Brain (organoid and tissue), 16 donors: ENCODE measurements at places on chromosomes 4 and X.

DNA sequence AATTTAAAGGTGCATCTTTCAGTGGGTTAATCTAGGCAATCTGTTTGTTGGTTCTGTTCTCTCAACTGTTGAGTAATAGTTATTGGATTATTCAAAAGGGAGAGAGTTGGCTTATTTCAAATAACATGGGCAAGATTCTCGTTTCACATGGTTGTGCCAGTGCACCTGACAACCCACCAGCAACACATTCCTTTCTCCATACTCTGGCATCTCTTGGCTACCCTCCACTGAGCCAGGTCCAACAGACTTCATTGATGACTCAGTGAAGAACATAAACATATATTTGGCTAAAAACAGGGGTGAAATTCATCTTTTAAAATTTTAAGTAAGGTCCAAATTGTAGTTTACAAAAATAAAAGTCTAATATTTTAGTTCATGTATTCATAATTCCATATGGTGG, 967.2 kb downstream of the RPA4 start:
- peak; percentile 35 for DNase-seq

DNA sequence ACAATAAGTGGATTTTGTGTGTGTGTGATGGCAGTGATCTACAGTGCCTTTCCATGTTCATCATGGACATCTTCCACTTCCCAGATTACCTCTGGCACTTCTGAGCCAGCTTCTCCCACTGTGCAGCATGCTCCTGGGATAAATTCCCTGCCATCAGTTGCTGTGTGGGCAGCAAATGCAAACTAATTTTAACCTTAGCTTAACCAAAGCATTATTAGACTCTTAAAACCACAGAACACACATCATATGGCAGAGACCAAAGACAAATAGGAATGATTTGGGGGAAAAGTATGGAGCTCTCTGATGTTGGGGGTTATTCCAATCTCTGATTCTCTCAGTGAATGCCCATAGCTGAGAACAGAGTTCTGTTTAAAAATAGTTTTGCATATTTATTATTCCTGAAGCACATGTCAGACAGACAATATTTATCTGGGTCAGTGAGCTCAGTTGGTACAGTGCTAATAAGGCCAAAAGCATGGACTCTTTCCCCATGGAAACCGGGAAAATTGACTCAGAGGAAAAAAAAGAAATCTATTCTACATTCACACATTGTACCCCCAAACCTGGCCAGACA, 567.4 kb downstream of the IQCM start:
- peak; percentile 26 for DNase-seq

- DNase-seq: no peak
Measured at GRCh38 chrX:8254401-8254800, 83.3 kb upstream of the VCX2 start.

GRCh38 chr4:122027203-122027602, 75.3 kb upstream of the TRPC3 start:
- peak; percentile 8 for DNase-seq

- DNase-seq: no peak
Measured at GRCh38 chr4:86531440-86531839, 62.7 kb upstream of the PTPN13 start.

- DNase-seq: no peak
Measured at GRCh38 chr4:47819178-47819577, 18.7 kb downstream of the CORIN start.

- no peak for DNase-seq
Measured at GRCh38 chrX:125681058-125681457, 361.4 kb downstream of the TEX13C start.

- DNase-seq: peak; percentile 50
Measured at GRCh38 chrX:140764401-140764919, 54.9 kb downstream of the LINC00632 start.
